RCC 7860 (cell line): ENCODE measurements at places on chromosomes 7 and 10.

DNA sequence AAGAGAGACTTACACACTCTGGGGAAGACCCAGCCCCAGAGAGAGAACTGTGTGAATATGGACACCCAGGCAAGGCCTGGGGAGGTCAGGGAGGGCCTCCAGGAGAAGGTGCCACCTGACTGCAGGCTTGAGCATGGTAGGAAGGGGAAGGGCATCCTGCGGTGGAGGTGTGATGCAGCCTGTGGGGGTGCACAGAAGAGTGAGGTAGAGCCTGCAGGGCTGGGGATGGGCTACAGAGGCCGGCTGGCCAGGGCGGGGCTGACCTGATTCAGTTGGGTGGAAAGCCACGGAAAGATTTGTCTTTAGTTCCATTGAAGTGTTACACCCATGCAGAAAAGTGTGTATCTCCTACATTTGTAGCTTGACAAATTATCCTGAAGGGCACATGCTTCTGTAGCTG is 47.6 kb downstream of the ZMIZ1 start:
- DNase-seq, result no peak

GRCh38 chr10:12748186-12748585 is 253.3 kb downstream of the CCDC3 start:
- no peak for DNase-seq

- no peak for DNase-seq
These were observed 42.4 kb downstream of the VWA2 start for GRCh38 chr10:114281461-114281860.

DNA sequence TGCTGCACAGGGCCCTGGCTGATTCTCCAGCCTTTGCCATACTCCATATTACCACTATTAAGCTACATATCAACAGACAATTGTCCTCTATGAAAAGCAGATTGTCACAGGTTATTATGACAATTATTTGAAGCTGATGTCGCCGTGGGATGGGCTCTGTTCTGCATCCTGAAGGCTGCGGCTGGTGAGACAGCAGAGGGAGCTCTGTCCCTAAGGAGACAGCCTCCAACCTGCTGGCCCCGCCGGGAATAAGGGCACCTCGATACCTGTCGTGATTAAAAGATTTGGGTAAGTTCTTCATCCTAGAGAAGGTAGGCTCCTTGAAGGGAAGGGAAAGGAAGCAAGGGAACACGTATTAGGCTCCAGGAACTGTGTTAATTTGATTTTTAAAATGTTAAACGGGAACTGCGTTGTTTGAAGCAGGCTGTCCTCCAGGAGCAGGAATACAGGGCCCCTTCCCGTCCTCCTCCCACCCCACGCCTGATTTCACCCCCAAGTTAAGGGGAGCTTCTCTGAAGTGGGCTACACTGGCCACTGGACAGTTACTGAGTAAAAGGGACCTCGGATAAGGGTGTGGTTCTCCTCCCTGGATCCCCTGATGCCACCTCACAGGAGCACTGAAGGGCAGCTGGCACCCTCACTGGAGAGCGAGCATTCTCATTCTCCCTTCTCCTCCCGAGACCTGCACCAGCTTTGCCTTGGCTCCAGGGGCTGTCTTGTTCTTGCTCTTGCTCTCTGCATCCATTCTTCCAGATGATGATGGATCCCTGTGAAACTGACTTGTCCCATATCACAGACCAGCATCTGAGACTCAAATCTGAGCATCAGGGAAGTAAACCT is 11.8 kb upstream of the TIAL1 start:
- peak; percentile 13 for DNase-seq

DNA sequence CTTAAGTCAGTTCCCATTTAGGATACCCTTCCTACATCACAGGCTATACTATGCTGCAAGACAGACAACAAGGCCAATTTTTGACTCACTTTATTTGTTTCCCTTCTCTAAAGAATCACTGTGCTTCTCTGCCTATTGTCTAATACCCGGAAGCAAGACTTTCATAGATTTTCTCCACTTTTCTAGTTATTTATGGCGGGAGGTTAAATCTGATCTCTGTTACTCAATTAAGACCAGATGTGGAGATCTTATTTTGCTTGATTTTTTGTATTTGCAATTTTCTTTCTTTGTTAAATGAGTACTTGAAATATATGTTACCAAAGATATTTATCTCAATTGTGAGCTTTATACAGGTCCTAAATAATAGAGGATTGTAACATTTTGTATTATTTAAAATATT is 511.5 kb downstream of the ATRNL1 start:
- no peak for DNase-seq

GRCh38 chr7:69674701-69675182 is 76.5 kb downstream of the AUTS2 start:
- DNase-seq, result no peak

DNA sequence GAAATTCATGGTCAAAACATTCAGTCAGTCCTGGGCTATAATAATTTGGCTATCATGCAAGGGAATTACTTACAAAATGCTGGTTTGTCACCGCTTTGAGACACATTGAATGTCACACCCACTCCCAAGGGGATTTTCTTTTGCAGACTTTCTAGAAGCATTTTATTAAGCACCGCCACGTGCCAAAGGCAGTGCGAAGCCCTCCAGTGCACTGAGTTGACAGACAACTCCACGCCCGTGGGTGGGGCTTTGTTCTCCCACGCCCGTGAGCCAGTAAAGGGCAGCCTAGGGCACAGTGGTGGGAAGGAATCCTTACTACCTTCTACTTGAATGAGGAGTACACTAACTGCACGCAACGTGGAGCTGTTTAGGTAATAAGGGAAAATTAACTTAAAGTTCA is 515.8 kb downstream of the KCNMA1 start:
- no peak for DNase-seq

DNA sequence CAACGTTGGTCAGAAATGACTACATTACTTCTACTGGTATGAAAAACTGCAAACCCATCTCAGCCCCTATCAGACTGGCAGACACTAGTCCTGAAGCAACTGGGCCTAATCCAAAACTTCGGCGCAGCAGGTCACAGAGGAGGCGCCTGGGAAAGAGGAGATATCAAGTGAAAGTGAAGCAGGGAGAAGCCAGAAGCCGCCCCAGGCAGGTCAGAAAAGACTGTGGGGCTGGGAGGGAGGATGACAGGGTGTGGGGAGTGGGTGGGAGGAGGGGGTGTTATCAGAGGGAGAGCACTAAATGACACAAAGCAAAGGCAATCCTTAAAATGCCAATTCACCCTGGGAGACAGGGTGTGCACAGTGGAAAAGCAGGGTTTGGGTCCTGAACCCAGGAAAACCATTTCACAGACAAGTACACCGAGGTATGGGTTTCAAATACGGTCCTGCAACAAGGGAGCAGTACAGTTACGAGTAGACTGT is 731 bp downstream of the CHCHD3 start:
- DNase-seq, result peak; percentile 23

- no peak for DNase-seq
These were observed 7.6 kb upstream of the SUPV3L1 start for GRCh38 chr10:69172241-69172982.

DNA sequence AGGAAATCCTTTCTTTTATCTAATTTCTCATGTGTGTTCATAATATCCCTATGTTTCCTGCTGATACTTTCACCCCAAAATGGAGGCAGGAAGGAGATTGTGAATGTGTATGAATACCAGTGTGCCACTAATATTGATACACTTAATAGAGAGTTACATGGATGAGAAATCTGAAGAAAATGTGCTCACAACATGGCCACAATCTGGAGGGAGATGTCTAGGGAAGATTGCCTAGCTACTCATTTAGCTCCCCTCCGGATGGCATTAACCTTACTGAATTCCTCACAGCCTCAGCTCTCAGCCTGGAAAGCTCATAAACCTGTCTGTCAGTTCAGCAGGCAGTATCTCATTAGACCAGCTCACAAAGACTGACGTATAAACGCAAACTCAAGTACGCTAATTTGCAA is 23.4 kb upstream of the DMTF1 start:
- no peak for DNase-seq

DNA sequence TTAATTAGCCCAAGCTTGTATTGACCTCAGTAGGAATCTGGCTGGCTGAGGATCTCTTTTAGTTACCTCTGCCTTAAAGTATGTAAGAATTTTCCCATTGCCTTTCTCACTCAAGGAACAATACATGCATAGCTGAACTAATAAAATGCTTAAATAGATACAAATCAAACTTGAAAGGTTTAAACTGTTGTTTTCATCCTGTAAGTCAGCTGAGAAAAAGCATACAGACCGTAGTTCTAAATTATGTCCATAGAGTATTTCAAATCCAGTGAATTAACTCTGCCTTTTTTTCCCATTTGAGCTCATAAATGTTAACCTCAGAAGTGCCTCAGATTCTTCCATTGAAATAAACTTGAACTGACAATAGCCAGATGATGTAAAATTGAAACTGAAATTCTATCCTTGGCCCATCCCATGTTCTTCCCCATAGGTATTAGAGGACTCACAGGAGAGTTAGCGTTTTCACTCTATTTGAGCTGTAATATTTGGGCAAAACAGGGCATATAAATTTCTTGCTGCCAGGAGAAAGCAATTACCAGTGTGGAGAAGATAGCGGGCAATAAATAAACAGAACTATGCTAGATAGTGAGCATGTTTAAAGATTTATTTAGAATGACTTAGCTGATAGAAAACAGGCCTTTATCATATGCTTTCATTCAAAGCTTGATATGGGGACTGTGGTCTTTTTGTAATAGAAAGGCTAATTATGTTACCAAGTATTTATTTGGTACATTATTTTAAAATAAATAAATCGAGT is 163.7 kb downstream of the WNT2 start:
- DNase-seq, result no peak

GRCh38 chr10:84225427-84226173 is at the start of gene LRIT2:
Gene LRIT2, minus strand, starts transcription at chr10:84225544. Its CDS starts 24 bp downstream, at chr10:84225520.
- DNase-seq, result no peak

DNA sequence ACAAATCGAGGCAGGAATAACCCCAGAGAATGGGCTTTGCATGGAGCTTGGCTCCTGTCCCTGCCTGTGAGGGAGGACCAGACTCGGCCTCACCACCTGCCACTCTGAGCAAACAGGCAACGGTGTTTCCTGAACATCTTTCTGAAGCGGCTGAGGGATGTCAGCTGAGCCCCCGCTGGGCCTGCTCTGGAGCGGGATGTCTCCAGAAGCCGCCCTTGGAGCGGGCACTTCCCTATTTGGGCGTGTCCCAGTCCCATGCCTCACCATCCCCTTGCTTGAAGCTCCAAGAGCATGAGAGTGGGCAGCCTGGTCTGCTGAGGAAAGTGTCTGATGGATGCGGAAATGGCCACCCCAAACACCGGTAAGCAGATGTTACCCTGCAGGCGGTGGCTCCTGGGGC is 10.2 kb downstream of the ALKBH4 start:
- no peak for DNase-seq

DNA sequence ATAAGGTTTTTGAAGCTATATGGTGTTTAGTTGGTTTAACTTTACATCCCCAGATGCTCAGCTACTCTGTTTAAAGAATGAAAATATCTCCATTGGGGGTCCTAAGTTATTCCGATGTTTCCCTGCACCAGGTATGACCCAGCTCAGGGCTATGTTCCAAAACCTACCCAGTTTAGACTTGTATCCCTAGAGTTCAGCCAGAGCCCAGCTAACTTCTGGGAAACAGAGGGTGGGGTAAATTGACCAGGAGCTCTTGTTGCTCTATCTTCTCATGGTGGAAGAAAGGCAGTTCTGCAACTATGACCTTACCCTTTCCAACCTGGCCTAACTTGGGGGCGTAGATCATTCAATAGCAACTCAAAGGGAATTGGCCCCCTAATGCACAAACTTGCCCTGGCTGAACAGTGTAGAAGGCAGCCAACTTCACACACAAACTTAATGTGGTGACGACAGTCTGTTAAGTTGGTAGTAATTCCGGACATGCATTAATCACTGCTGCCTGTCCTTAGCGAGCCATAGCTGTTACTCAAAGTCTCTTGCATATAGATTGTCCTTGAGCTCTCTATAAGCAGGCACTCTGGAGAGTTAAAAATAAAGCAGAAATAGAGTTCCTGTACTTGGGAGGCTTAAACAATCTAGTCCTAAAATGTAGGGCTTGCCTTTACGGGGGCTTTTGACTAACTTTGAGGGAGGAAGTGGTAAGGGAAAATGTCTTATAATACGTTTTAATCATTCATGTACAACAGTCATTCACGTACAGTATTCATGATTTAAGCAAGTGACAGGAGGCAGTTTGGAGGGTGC is 5.3 kb upstream of the ZNRF2 start:
- DNase-seq, result no peak

GRCh38 chr7:131109011-131109758 is 218.5 kb upstream of the MKLN1 start:
- DNase-seq, result peak; percentile 38

GRCh38 chr10:11325817-11326216 is 285.6 kb downstream of the USP6NL start:
- no peak for DNase-seq

- no peak for DNase-seq
These were observed 42.7 kb upstream of the CHST3 start for GRCh38 chr10:71921324-71922027.

DNA sequence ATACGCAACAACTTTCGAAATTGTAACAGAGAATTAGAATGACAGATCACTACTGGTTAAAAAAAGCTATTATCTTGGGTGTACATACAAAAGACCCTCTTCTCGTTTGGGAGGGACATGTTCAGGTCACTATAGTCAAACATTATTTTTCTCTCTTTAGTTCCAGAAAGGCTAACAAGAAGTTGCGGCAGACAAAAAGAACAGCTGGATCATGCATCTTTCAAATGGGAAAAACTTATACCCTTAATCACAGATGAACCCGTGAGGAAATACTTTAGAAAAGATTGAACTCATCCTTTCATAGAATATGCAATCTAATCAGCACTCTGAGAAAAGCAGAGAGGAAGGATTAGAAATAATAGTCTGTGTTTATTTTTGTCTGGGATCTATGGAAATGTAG is 72.5 kb downstream of the EVX1 start:
- DNase-seq, result no peak

DNA sequence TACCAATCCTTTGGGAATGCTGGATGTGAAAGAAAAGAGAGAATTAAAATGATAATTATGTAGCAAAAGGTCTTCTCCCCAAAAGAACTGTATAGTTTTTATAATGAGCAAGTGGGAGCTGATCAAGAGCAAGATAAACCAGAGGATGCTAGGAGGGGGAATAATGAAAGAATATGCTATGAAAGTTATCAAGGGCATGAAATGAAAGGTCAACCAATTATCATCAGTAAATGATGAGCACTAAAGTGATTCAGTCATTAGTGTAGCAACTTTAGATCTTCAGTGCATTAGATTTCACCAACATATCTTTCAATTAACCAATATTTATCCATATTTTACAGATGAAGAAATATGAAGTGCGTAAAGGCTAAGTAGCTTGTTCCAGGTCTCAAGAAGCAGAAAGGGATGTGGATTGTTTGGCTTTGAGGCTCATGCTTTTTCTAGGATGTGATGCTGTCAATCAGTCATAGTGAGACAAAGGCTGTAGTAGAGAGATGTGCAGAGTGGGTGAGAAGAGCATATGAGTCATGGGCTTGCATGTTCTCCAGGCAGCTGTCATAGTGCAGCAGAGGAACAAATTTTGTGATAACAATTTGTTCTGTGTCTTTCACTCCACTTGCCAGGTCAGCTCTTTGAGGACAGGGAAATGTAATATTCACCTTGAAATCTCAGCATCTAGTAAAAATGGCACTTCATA is 5.7 kb upstream of the OR2F2 start:
- no peak for DNase-seq
